ENCODE measurements at places on chromosomes 5 and 9.

DNA sequence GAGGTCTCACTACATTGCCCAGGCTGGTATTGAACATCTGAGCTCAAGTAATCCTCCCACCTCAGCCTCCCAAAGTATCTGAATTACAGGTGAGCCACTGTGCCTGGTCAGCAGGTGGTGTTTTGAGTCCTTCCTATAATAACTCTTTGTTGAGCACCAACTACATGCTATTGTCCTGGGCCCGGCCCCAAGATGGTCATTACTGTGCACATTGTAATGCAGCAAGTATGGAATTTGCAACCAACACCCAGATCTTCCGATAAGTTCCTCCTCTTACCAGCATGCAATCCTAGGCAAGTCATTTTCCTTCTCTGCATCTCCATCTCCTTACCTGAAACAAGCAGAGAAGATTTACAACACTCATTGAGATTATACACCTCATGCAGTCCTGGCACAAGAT is 510.3 kb upstream of the KLF4 start:
- DNase-seq: no peak

DNA sequence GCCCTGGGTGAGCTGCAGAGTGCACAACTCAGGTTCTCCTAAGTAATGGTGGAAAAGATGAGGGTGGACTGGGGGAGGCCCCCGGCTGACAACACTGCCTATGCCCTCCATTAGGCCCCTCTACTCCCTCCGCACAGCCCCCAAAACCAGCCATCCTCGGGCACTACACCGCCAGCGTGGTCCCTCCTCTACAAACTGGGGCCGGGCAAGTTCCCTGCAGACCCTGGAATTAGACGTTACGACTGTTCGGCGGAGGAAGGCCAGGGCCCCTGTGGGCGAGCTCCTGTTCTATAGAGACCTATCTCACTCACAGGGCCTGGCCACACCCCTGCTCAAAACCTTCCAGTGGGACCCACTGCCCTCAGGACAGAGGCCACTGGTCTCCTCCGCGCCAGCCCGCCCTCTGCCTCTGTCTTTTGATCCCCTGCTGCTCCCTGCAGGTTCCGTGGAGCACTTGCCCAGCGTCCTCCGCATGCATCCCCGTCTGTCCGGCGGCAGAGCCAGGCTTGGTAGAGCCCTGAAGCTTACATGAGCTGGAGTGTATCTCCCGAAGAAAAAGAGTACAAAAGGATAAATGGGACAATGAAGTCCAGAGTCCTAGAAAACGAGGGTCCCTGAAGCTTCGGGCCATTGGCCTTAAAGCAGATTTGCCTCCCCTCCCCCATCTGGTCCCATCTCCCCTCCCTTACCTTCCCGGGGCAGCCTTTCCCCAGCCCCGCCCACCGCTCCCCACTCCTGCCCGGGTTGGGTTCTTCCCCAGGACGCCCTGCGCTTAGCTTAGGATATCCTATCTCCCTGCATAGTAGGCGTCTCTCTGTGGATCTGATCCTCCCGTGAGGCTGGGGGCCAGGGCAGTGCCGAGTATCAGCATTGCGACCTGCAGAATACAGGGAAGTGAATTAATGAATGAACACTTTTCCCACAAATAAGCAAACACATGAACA is 71.3 kb downstream of the HRH2 start:
- DNase-seq: no peak

DNA sequence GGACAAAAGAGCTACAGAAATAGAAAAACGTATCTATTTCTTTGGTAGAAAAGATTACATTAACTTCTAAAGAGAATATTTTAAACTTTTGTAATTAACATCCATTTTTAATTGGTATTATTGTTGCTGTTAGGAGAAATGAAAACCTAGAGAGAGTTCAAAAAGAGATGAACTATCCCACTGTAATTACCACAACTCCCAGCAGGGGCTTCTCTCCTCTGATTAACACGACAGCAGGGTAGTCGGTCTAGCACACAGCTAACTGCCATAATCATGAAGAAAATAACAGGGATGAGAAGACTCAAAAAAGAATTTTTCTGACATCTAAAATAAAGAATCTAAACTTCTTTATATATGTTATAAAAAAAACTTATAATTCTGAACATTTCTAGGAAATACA is 86.2 kb upstream of the CDH9 start:
- no peak for DNase-seq

DNA sequence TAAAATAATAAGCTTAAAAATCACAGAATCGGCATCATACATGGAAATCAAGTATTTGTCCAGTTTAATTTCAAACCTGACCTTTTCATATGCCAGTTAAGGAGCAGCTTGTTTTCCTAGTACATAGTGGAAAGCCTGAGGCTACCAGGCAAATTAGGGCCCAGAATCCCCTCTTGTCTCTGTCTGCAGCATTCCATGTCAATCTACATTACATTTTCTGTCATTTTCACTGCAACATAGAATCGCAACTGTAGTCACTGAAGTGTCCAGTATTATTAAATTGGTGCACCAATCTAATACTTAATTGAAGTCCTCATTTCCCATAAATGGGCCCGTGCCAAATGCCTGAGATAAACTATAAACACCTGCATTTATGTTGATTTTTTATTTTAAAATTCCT is 1352.2 kb upstream of the ACO1 start:
- no peak for DNase-seq

- DNase-seq: no peak
Observed at GRCh38 chr5:90845723-90846554, 287.3 kb downstream of the ADGRV1 start.

GRCh38 chr5:43042176-43042625 is 2.1 kb upstream of the ANXA2R start:
- no peak for DNase-seq

DNA sequence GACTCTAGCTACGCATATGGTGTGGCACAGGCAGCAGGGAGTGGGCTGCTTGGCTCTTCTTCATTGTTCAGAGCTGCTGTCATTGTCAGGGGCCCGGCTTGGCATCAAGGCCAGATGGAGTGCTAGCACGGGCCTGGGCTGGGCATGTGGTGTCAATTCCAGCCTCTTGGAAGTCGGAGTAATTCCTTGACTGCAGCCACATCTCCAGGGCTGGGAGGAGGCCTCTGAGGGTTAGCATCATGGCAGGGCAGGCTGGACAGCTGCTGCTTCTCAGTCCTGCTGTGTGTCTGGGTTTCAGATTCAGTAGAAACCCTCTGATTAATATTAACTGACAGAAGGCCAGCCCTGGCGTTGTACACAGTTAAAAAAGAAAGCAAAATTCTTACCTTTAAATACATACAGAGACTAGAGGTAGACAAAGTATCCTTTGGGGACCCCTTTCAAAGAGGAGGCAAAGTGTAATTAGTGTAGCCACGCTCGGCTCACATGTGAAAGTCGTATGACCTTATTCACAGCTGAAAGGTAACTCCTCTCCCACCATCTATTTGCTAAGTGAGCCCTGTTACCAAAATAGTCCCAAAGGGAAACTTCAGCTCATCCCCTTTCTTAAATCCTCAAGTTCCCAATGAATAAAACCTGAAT is 126.4 kb downstream of the DOCK2 start:
- peak; percentile 45 for DNase-seq

DNA sequence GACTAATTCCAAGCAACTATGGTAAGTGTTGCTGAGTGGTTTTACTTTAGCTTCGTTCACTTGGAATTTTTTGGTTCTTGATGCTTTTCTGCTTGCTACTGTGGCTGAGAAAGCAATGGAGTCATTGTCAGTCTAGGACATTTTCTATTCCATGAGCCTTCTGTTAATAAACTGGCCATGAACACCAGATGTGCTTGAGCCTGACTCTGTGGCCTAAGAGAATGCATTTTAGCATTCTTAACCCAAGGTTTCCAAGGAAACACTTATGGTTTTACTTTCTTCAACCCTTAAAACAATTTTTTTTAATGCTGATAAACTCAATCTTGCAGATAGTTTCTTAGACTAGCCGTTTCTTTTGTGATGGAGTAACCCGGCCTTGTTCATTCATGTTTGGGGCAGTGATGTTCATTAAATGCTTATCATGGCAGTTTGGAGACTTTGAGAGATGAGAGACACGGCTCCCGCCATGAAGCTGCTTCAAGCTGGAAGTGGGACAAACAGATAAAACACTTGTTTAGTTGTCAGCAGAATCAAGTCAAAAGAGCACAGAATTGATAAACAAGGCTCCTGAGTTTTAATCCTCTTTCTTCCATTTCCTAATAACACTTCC is 42.4 kb downstream of the OSTF1 start:
- no peak for DNase-seq

DNA sequence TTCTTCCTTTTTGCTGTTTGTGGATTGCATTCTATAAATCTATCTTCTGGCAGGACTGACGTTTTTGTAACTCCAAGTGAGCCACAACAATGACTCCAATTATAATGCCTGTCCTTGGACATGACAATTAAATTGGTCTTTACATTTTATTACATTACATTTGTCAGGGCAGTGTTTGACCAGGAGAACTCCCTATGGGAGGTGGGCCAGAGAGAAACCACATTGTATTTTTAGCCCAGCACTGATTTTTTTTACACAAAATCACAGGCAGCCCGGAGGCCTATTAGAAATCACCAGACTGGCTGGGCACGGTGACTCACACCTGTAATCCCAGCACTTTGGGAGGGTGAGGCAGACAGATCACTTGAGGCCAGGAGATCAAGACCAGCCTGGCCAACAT is 99.1 kb upstream of the SMC5 start:
- no peak for DNase-seq

GRCh38 chr5:153896701-153897100 is 142.0 kb downstream of the FAM114A2 start:
- DNase-seq: peak; percentile 63

- DNase-seq: no peak
Observed at GRCh38 chr9:137252555-137253506, 1.7 kb downstream of the STPG3 start.

GRCh38 chr9:76655121-76655541 is 109.1 kb upstream of the PCA3 start:
- DNase-seq: no peak

DNA sequence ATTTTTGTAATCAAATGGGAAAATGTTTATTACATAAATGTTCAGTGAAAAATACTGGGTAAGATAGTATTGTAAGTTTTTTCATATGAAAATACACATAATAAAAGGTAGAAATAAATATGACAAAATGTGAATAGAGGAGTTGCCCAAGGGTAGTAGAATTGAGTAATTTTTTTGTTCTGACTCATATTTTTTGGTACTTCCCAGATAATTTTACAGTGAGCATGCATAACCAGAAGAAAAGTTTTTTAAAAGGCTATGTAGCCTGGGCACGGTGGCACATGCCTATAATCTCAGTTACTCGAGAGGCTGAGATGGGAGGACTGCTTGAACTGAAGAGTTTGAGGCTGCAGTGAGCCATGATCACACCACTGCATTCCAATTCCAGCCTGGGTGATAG is 116.9 kb downstream of the PIP5K1B start:
- no peak for DNase-seq

DNA sequence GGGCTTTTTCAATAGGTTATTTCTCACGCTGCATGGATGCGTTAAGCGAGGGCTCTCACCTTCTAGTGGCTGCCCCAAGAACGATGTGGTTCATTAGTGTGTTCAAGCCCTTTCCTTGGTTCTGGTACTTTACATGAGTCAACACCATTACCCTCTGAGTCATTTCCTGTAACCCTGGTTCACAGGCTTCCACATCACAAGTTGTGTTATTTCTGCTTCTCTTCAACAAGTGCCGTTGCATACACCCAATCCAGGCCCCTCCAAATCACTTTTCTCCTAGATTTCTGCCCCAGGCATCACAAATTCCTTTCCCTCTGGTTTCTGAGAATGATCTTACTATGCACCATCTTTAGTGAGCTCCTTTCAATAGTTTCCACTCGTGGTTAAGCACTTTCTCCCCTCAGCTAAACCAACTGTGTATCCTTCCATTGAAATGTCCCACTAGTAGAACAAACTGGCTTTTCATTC is 69.5 kb upstream of the RAD23B start:
- peak; percentile 76 for DNase-seq

- peak; percentile 8 for DNase-seq
Observed at GRCh38 chr5:113678924-113679575, 165.6 kb downstream of the YTHDC2 start.

GRCh38 chr9:17401858-17402257 is 177.0 kb upstream of the SH3GL2 start:
- DNase-seq: no peak

DNA sequence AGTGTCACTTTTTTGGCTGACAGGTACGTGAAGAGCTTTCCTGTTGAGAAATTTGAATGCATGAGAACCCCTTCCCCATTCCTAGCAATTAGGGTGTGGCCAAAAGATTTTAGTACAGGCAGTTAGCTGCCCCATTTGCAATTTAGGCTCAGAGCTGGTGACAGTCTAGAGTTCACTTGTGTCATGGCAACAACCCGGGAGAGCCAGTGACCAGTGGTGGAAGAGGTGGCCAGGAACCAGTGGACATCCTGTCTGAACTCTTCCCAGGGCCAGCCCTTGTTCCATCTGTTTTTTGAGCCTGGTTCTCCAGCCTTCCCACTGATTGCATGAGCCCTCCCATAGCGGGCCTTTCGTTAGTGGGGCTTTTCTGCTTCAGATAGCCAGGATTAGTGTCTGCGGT is 2.5 kb upstream of the NEUROG1 start:
- DNase-seq: no peak

GRCh38 chr5:23405316-23406068 is 101.9 kb upstream of the PRDM9 start:
- DNase-seq: no peak

DNA sequence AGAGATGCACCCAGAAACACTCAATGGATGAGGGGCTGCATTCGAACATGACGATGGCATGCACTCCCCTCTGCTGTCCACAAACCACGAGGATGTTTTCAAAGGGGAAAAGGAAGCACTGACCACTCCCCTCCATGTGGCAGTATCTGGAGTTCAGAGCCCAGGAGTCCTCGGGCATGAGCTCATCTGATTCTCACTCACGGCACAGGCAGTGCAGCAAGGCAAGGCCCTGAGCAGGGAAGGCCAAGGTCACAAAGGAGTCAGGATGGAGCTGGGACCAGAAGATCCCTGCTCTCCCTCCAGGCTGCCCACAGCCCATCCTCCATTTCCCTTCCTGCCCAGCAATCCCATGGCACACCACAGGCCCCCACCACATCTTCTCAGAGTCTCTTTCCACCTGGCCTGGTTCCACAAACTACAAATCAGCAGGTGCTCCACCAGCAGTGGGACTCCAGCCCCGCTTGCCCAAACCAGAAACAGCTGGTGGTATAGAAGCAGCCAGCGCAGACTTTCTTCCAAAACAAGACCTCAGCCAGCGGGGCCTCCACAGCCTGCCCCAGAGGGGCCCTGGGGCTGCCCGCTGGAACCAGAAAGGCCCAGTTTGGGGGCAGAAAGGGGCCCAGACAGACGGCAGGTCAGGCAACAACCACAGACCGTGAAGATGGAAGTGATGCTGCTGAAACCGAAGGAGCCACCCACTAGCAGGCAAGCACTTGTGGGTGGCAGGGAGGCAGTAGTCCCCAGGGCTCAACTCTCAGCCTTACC is 12.2 kb downstream of the TNIP1 start:
- DNase-seq: no peak

- no peak for DNase-seq
Observed at GRCh38 chr5:55594671-55595070, 59.9 kb upstream of the PLPP1 start.

- DNase-seq: no peak
Observed at GRCh38 chr5:128378632-128379031, 159.4 kb downstream of the FBN2 start.

Data from GM12878 (cell line).